ENCODE measurements at places on chromosomes 11 and 22.

- peaks cover 4% of the 10 kb centered on the region for H3K4me1 ChIP-seq
- H3K36me3 ChIP-seq: no peaks in the 10 kb centered on the region
- no peak overlapping the region for H3K27ac ChIP-seq
- peaks cover 3% of the 10 kb centered on the region for H3K27me3 ChIP-seq
- no peak for DNase-seq
- H3K4me3 ChIP-seq: no peak overlapping the region
Measured at GRCh38 chr22:47130883-47131631, 368.6 kb downstream of the TBC1D22A start.

DNA sequence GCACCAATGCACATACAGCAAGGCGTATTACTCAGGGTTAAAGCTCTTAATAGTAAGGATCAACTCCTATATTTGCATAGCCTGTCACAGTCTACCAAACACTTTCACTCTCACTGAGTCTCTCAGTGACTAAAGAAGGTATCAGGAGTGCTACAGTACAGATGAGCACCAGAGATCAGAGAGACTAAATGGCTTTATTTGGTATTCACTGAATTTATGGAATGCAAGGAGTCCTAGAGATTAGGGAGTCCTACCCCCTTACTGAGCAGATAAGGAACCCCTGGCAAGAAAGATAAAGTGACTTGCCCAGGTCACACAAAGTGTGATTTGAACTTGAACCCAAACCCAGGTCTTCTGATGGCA lies 396.4 kb upstream of the CCDC90B start:
- peaks cover 27% of the 10 kb centered on the region for H3K27me3 ChIP-seq
- no peak for DNase-seq
- H3K36me3 ChIP-seq: no peaks in the 10 kb centered on the region
- H3K4me3 ChIP-seq: no peak overlapping the region
- H3K4me1 ChIP-seq: no peaks in the 10 kb centered on the region

GRCh38 chr11:73291781-73292524 lies 16.1 kb upstream of the ARHGEF17 start:
- no peak for DNase-seq
- H3K27ac ChIP-seq: peak overlapping the region; percentile 59
- no peaks in the 10 kb centered on the region for H3K27me3 ChIP-seq
- no peak overlapping the region for H3K4me3 ChIP-seq

DNA sequence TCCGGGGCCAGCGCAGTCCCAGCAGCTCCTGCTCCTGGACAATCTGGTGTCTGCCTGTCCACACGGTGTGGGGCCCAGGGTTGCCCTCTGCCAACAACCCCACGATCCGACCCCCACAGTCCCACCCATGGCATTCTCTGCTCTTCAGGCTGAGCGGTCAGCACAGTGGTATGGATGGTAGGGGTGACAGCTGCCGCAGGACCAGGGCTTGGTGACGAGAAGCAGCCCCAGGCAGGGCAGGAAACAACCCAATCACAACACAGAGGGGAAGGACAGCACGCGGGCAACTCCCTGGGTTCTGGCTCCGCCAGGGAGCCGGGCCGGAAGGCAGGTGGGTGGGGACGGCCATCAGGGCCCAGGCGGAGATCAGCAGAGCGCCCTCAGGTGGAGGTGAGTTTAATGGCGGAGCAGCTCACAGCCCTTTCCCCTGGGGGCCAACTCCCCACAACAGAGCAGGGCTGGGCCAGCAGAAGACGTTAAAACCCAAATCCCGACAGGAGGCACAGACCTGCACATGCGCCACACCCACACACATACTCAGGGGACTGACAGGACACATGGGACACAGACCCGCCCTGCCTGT lies 5.3 kb upstream of the CHADL start:
- H3K27ac ChIP-seq: no peak overlapping the region
- DNase-seq: no peak
- H3K36me3 ChIP-seq: peaks cover 26% of the 10 kb centered on the region
- no peak overlapping the region for H3K4me3 ChIP-seq
- H3K27me3 ChIP-seq: peaks cover 11% of the 10 kb centered on the region

- no peak overlapping the region for H3K27ac ChIP-seq
- DNase-seq: no peak
- H3K36me3 ChIP-seq: no peaks in the 10 kb centered on the region
- H3K4me1 ChIP-seq: no peaks in the 10 kb centered on the region
- H3K27me3 ChIP-seq: peaks cover 1% of the 10 kb centered on the region
Measured at GRCh38 chr11:37006563-37006962, 408.5 kb upstream of the RAG2 start.

DNA sequence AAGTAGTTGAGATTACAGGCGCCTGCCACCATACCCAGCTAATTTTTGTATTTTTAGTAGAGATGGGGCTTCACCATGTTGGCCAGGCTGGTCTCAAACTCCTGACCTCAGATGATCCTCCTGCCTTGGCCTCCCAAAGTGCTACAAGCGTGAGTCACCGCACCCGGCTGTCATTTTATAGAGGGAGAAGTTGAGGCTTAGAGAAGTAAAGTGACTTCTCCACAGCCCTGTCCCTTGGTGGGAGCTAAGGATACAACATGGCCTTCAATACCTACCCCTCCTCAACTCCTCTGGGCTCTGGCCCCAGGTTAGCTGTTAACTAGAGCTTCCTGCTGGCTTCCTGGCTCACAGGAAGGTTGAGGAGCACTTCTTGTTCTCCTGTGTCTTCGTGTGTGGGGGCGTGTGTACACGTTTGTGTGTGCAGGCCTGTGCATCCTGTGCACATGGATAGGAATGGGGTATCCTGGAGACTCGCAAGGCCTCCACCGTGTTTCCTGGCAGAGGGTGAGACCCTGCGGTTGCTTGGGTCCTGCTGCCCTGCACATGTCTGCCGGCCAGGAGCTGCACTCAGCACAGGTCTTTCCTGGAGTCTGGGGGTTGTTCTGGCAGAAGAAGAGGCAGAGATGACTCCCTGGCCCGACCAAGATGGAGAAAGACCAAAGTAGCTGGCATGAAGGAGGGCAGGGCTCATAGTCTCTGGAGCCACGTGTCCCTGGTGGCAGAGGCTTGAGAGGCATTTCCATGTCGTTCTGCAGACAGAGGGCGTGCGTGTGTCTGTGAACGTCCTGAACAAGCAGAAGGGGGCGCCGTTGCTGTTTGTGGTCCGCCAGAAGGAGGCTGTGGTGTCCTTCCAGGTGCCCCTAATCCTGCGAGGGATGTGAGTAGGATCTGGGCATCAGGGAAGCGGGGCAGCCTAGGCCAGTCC lies 2.4 kb downstream of the SIDT2 start:
- DNase-seq: peak; percentile 77
- peaks cover 5% of the 10 kb centered on the region for H3K36me3 ChIP-seq
- H3K4me3 ChIP-seq: peak overlapping the region; percentile 98
- H3K27me3 ChIP-seq: no peaks in the 10 kb centered on the region
- peak overlapping the region; percentile 91 for H3K27ac ChIP-seq

DNA sequence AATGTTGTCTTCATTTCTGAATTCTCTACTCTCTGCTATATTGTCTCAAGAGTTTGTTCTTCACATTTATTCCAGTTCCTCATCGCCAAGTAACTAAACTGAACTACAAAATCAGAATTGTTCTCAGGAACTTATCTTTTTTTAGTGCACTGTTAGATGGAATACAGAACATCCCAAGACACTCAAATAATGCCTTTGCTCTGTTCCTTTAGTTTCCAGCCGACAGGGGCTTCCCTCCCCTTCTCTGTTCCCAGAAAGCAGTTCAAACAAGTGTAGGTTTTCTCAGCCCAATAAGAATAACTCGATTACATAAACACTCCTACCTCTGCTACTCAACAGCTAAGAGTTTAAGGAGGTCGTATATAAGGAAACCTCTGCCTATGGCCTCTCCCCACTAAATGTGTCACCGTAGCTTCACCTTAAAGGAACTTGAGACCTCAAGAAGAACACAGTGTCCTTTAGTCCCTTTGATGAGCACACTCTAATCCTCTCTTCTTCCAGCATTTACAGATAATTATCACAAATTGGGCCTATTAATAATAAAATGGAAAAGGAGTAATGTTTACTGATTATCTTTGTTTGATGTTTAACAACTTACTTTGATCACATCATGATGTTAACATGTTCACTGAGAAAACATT lies 6.9 kb downstream of the POU2AF3 start:
- H3K4me1 ChIP-seq: no peaks in the 10 kb centered on the region
- peaks cover 59% of the 10 kb centered on the region for H3K27me3 ChIP-seq
- no peak for DNase-seq
- no peaks in the 10 kb centered on the region for H3K36me3 ChIP-seq

- H3K27ac ChIP-seq: no peak overlapping the region
- DNase-seq: no peak
- no peak overlapping the region for H3K4me3 ChIP-seq
- H3K4me1 ChIP-seq: peaks cover 8% of the 10 kb centered on the region
- peaks cover 22% of the 10 kb centered on the region for H3K27me3 ChIP-seq
Measured at GRCh38 chr11:45532546-45532945, 132.9 kb downstream of the CHST1 start.

DNA sequence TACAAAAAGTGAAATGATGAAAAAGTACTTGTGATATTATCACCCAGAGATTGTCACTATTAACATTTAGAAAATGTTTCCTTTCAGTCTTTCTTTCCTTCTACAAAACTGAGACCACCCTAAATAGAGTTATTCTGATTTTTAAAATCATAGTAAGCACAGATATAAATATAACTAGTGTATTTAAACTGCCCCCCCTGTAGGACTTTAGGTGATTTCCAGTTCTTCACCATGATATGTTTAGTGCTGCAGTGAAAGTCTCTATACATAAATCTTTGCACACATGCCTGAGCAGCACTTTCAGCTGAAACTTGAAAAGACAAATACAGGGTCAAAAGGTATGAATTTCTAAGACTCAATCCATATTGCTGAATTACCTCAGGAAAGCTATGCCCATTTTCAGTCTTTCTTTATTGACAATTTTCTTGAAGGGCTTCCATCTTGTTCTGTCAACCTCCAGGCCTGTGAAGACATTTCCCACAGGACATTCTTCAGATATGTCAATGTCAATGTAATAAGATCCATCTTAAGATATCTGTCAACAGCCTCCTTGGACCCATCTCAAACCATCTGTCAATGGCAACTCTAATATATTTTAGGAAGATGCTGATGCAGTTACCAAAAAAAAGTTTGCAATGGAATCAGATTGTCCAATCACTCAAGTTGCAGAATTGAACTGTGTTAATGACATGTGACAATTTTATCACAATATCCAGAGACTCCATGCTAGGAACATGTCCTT lies 30.8 kb upstream of the LDLRAD3 start:
- no peaks in the 10 kb centered on the region for H3K36me3 ChIP-seq
- peaks cover 4% of the 10 kb centered on the region for H3K4me1 ChIP-seq
- no peak for DNase-seq
- no peak overlapping the region for H3K4me3 ChIP-seq
- H3K27ac ChIP-seq: no peak overlapping the region

GRCh38 chr11:97990162-97990920 lies 1030.4 kb upstream of the CNTN5 start:
- H3K4me1 ChIP-seq: peaks cover 21% of the 10 kb centered on the region
- no peaks in the 10 kb centered on the region for H3K36me3 ChIP-seq
- no peaks in the 10 kb centered on the region for H3K27me3 ChIP-seq
- H3K27ac ChIP-seq: peak overlapping the region; percentile 53

DNA sequence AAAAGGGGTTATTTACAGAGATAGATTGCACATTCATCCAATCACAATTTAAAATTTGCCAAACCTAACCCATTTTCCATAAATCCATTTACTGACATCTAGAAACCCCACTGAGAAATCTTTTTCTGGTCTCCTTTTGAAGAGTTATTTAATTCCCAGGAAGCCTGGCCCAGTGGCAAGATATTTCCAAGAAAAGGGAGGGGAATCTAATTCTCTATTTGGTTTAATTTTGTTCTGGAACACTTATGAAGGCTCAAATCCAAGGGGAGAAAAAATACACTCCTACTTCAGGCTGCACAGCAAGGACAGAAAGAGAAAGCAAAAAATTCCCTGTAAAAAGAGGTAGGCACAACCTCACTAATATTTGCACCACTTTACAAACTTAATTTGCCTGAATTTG lies 88.2 kb upstream of the LDLRAD3 start:
- H3K4me1 ChIP-seq: no peaks in the 10 kb centered on the region

DNA sequence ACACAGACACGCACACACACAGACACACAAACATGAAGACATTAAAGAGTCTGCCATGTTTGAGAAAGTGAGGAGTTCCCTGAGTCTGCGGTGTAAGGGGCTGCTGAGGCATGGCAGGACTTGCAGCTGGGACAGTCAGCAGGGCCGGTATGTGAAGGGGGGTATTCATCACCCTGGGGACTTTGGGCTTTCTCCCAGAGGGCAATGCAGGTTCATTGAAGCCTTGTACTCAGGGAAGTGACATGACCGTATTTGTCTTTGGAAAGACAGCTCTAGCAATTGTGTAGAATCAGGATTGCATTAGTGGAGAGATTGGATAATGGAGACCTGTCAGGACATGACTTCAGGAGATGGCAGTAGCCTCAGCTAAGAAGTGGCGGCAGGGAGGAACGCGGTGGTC lies 9.4 kb upstream of the ADAMTS8 start:
- peaks cover 2% of the 10 kb centered on the region for H3K27me3 ChIP-seq
- H3K4me3 ChIP-seq: no peak overlapping the region
- DNase-seq: no peak
- H3K4me1 ChIP-seq: peaks cover 15% of the 10 kb centered on the region
- H3K27ac ChIP-seq: no peak overlapping the region

DNA sequence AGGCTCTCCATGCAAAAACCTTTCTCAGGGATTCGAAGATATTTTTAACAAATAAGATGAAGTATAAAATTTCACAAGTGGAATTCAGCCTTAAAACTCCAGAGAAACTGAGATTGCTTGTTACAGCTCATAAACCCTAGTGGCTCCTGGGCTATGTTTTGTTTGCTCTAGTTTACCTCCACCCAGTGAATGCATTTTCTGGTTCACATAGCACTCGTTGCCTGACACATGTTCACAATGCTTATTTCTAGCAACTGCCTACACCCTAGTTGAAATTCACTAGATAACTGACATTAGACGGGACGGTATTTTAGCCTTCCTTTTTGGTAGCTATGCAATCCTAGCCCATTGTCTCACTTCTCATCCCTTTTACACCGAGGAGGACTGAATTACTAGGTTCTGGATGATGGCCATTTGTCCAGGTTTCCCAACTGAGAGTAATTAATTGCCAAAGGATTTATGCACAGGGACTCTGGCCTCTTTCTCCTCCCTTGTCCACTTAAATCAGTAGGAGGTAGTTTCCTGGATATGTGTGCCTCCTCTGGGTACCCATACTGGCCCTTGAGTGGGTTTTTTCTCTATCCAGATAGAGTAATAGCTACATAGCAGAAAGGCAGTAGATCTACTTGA lies 951.6 kb downstream of the DLG2 start:
- H3K36me3 ChIP-seq: no peaks in the 10 kb centered on the region
- H3K27me3 ChIP-seq: peaks cover 2% of the 10 kb centered on the region
- no peak for DNase-seq
- H3K27ac ChIP-seq: no peak overlapping the region

- no peak overlapping the region for H3K27ac ChIP-seq
- no peaks in the 10 kb centered on the region for H3K4me1 ChIP-seq
- no peaks in the 10 kb centered on the region for H3K36me3 ChIP-seq
- peaks cover 2% of the 10 kb centered on the region for H3K27me3 ChIP-seq
Measured at GRCh38 chr11:96464700-96465307, 75.0 kb downstream of the JRKL start.

DNA sequence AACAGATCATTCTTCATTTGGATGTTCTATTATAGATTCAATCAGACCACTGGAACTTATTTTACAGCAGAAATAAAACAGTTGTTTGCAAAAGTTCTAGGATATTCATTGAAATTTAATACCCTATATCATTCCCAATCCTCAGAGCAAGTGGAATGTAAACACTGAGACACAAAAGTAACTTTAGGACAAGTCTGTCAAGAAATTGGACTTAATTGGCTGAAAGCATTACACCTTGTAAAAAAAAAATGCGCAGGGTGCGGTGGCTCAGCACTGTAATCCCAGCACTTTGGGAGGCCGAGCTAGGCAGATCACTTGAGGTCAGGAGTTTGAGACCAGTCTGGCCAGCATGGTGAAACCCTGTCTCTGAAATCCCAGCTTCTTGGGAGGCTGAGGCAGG lies 29.9 kb upstream of the TMEM123 start:
- H3K4me1 ChIP-seq: no peaks in the 10 kb centered on the region
- no peak overlapping the region for H3K27ac ChIP-seq
- no peaks in the 10 kb centered on the region for H3K36me3 ChIP-seq
- H3K27me3 ChIP-seq: peaks cover 15% of the 10 kb centered on the region
- DNase-seq: no peak

All from HFFc6 (cell line).